Stimulated activated CD8-positive, alpha-beta memory T cell treated with anti-CD3 and anti-CD28 coated beads, Interleukin-7, amount 100 ng/mL, for 24 hours (primary cell): ENCODE measurements at places on chromosomes 2 and 18.

GRCh38 chr2:225164401-225165050 is 122.3 kb upstream of the DOCK10 start:
- no peak for DNase-seq

DNA sequence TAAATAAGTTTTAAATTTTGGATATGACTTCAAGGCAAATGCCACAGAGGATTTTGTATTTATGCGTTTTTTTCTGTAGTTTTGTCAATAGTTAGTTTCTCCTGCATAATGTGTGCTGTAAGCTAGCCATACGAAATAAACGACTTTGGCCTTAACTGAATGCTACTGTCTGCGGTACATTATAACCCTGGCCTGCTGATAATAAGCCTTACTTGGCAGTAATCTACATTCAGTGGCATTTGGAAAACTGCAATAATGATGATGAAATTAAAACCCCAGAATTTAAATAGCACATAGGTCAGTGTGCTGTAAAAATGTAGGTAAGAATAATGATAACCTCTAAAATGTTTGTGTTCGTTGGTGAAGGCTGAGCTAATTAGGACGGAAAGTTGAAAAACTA is 88.8 kb downstream of the LRP1B start:
- DNase-seq = no peak

DNA sequence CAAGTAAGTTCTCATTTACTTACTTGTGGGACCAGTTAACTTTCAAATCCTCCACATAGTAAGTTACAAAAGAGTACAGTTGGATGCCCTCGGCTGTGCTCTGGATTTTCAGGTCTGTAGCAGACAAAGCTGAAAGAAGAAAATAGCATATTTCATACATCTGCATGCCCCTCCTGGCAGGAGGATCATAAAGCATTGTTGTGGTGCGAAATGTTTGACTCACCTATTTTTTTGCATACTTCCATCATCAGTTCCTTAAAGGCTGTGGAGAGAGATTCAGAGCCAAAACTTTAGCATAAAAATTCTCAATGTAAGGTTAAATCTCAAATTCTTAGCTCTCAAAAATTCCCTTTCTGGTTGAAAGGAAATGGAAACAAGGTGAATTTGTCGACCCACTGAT is 70.8 kb upstream of the LPIN2 start:
- no peak for DNase-seq

DNA sequence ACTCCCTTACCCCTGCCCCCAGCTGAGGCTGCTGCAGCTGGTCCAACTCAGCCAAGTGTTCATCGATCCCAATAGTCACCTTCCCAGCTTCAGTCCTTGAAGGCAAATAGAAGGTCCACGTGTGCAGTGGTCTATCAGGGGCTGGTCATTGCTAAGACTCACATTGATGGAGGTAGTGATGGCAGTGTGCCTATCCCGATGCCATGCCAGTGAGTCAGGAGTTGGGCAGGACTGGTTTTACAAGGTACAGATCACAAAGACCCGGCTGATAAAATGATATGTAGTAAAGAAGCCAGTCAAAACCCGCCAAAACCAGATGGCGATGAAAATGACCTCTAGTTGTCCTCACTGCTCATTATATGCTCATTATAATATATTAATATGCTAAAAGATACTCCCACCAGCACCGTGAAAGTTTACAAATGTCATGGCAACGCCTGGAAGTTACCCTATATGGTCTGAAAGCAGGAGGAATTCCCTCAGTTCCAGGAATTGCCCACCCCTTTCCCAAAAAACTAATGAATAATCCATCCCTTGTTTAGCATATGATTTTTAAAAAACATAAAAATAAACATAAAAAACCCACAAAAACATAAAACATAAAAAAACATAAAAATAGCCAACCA is 2.9 kb upstream of the C2orf80 start:
- no peak for DNase-seq

GRCh38 chr18:46291149-46291548 is 187.0 kb downstream of the HAUS1 start:
- no peak for DNase-seq

- no peak for DNase-seq
These were observed 118.9 kb upstream of the CCDC150 start for GRCh38 chr2:196520605-196521004.

- no peak for DNase-seq
These were observed 479.2 kb upstream of the ACVR2A start for GRCh38 chr2:147365622-147366021.

- DNase-seq = no peak
These were observed 5.4 kb upstream of the PUM2 start for GRCh38 chr2:20356042-20356441.

- no peak for DNase-seq
These were observed 5.4 kb upstream of the CHRNG start for GRCh38 chr2:232533944-232534710.

DNA sequence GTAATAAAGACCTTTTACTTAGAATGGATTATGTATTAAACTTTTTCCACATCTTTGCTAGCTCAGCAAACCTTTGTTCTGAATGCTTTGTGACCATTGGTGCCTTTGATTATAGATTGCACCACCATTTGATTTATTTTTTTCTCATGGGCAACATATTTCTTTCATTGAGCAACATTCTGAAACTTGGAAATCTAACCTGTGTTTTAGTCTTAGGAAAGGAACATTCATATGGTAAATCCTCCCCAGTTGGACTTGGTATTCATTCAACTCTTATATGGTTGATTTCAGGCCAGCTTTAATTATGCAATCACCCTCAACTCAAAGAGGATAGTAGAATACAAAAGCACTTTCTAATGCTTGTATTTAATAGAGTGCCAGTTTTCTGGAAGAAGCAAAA is 1077.9 kb upstream of the ZEB2 start:
- no peak for DNase-seq

DNA sequence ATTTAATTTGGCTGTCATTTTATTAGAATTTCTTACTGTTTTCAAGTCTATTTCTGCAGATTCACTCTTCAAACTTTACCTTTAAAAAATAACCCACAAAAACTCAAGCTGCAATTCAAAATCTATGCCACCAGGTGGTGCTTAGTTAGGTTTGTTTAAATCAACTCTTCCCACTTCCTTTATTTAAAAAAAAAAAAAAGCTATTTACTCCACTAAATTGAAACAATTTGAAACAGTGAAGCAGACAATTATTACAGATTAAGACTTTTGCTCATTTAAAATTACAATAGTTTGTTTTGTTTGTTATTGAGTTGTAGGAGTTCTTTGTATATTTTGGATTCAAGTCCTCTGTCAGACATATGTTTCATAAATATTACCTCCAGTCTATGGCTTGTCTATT is 300.0 kb downstream of the PDE11A start:
- DNase-seq = no peak

- no peak for DNase-seq
These were observed 30.4 kb upstream of the ALLC start for GRCh38 chr2:3627500-3628100.

DNA sequence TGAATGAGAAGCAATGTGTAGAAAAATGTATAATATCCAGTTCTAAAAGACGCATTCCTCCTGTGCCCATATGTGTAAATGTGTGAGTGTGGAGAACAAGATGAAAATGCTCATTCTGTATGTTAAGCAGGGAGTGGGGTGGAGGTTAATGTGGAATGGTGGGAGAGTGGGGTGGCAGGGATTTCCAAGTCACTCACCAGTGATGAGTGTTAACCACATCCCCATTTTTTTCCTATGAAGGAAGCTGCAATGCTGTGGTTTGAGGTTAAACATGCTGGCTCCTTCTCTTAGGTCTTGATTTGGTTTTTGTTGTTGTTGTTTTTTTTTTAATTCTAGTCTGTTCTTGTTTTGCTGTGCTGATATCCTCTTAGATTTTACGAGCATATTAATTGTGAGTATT is 169.4 kb downstream of the NEDD4L start:
- no peak for DNase-seq

DNA sequence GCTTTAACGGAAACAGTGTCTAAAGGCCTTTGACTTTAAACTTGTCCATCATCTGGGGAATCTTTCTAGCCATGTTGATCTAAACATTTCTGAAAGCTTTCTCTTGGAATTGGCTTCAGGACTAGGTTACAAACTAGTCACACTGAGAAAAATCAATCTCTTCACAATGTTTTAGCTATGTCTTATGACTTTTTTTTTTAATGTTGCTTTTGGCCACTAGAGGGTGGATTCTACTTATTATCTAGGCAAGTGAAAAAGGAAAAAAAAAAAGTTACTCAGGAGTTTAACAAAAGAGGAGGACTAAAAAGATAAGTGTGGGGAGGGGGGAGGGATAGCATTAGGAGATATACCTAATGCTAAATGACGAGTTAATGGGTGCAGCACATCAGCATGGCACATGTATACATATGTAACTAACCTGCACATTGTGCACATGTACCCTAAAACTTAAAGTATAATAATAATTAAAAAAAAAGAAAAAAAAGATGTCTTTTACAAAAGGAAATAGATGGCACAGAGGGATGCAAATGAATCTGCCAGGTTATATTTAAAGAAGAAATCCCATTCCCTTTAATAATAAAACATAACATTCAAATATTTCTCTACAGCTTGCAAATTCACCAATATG is 160.4 kb upstream of the PID1 start:
- no peak for DNase-seq

DNA sequence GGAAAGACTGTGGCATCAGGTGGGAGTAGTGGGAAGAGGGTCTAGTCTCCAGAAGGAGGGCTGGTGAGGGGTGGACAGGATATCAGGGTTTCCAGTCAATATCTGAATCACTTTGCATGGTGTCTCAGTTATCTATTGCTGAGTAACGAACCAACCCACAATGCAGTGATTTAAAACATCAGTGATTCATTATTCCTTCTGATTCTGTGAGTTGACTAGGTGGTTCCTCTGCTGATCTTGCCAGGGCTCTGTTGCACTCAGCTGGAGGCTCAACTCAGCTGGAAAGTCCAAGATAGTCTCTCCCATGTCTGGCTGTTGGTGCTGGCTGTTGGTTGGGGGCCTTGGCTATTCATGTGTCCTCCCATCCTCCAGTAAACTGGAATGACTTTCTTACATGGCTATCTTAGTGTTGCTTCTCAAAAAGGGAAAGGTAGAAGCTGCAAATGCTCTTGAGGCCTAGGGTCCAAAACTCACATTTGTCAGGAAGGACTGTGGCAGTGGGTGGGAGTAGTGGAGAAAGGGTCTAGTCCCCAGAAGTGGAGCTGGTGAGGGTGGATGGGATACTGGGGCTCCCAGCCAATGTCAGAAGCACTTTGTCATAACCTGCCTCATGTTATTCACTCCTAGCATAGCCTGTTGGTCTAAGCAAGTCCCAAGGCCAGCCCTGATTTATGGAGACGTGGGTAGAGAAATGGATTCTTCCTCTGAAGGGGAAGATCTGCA is 13.9 kb downstream of the IL1F10 start:
- no peak for DNase-seq

GRCh38 chr2:67776276-67776675 is 286.5 kb downstream of the C1D start:
- DNase-seq = no peak

- DNase-seq = no peak
These were observed 1.3 kb upstream of the LYPD1 start for GRCh38 chr2:132671151-132671835.

GRCh38 chr2:20582600-20583221 is 68.2 kb downstream of the HS1BP3 start:
- DNase-seq = no peak
